ENCODE measurements at places on chromosomes 4 and X.

- DNase-seq, result no peak
These were observed 86.8 kb upstream of the FAM241A start for GRCh38 chr4:112058433-112058832.

- DNase-seq, result no peak
These were observed 73.5 kb downstream of the HS3ST1 start for GRCh38 chr4:11355226-11355625.

GRCh38 chrX:47849778-47850177 is 13.1 kb downstream of the ZNF81 start:
- DNase-seq, result no peak

- DNase-seq, result no peak
These were observed 12.4 kb downstream of the PLP1 start for GRCh38 chrX:103789004-103789403.

DNA sequence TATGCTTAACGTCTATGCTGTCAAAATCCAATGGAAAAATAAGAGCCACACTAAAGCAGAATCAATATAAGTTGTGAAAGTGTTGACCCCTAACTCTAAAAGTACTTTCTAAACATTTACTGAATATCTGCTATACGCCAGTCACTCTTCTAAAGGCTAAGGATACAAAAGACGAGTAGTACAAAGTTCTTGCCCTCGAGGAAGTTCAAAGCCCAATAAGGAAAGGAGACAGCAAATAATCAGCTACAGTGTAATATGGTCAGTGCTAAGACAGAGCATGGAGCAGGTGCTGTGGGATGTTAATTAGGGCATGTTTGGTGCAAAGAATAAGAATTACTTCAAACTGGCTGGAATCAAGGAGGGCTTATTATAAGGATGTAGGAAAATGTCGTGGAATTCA is 31.6 kb upstream of the TMEM150C start:
- DNase-seq, result no peak

- DNase-seq, result no peak
These were observed 177.8 kb upstream of the ATP6AP2 start for GRCh38 chrX:40402831-40403533.

- DNase-seq, result no peak
These were observed 7.9 kb downstream of the MAGEB18 start for GRCh38 chrX:26146024-26146423.

Measured in stimulated activated CD4-positive, alpha-beta T cell treated with anti-CD3 and anti-CD28 coated beads, Interleukin-1b, Interleukin-23, amount 100 ng/mL, for 4 hours (primary cell).